ENCODE measurements at places on chromosomes 12 and 14.

GRCh38 chr14:89600950-89601826 is 184.2 kb upstream of the FOXN3 start:
- no peak for DNase-seq

DNA sequence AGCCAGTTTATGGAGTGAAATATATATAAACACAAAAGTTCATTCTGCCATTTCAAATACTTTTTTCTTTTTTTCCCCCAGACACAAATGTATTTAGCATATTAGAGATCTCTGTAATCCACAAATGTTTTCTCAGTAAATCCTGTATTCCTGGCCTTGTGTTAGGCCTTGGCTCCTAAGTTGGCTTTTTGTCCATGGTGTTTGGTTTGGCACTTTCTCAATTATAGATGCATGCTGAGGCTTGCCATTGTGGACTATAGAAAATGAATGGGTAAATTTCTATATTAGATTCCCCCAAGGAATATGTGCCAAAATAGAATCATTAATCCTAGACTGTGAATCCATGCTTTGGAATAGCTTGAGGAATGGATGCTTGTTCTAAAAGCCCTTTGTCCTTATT is 17.0 kb downstream of the RIC8B start:
- DNase-seq, result no peak

- DNase-seq, result no peak
These were observed 21.5 kb downstream of the ALDH2 start for GRCh38 chr12:111788178-111788654.

DNA sequence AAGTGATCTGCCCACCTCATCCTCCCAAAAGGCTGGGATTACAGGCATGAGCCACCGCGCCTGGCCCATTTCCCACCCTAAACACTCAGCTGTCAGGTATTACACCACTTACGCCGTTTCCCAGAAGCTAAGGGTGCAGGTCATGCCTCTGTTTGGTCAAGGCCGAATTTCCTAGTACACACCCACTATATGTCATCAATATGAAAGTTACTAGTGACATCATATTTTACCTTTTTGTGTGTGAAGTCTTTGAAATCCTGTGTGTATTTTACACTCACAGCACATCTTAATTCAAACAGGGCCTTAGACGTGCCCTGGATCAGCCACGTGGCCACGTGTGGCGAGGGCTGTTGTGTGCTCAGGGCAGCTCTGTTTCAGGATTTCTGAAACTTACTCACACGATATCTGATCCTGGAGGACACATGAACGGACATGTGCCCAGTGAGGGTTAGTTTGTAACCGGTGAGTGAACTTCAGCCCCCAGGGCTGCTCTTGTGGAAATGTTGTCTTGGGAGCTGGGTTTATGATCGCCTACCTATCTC is 51.8 kb downstream of the GLT1D1 start:
- no peak for DNase-seq

DNA sequence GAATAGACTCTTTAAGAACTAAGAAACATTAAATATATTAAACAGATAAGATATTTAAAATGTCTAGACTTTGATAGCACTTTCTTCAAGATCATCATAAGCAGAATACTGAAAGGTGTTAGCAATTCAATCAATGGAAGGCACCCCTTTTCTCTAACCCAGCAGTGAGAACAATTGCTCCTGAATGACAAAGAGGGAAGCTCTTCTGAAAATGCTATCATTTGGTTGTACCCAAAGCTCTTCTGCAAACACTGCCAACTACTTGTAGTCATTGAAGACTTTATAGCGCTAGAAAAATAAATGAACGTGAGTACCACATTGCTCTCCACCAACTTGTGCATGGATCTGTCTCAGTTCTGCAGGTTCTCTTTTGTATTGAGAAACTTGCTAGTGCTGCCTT is 62.2 kb upstream of the LMO3 start:
- DNase-seq, result no peak

- DNase-seq, result no peak
These were observed 284.8 kb upstream of the TBX3 start for GRCh38 chr12:114968727-114969126.

DNA sequence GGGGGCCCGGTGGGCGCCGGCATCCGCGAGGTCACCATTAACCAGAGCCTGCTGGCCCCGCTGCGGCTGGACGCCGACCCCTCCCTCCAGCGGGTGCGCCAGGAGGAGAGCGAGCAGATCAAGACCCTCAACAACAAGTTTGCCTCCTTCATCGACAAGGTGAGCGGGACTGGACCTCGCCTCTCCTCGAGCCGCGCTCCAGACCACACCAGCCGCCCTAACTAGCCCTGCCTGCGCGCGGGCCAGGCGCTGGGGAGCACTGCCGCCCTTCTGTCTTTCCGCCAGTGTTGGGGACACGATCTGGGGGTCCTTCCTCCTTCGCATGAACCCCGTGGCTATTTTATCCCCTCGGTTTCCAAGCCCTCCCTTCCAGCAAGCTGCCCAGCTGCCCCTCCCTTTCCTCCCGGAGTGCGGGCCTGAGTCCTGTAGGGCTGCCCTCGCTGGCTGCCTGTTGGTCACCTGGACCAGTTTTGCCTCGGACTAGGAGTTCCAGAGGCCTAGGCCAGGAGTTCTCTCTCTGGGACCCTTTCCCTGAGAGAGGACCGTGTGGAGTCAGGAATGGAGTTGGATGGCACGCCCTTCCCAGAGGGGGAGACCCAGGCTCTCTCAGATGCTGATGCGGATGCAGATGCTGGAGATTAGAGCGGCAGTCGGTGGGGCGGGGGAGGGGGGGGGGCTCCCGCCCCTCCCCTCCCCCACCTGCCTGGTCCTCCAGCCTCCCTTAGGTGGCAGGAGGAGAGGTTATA is 592 bp downstream of the KRT7 start:
- DNase-seq, result no peak

DNA sequence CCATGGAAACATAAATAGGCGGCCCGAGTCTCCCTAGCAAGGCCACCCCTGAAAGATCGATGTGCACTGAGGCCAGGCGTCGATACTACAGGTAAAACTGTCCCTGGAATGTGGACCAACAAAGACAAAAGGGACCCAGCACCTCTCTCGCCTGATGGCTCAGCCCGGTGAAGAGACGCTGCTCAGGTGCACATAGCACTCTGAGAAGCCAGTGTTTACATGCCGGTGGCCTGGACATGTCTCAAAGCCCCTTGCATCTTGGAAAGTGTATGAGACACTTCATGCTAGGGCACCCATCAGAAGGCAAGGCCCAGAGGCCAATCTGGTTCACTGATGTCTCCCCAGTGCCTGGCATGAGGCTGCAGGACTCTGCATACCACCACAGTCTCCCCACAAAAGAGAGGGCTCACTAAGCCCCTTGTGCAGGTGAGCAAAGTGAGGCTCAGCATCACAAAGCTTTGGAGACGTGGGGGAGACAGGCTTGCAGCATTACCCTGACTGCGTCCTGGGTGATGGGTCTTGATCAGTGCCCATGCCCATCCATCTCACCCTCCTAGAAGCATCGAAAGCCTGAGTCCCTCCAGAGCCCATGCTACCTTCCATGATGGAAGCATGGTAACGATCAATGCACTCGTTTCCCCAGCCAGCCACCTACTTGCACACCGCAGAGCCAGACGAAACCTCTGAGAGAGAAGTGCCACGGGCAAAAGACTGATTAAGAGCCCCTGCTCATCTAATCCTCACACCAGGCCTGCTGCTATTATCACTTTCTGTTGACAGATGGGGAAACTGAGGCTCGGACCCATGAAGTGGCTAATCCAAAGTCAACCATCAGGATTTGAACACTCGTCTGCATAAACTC is 16.1 kb downstream of the BCL11B start:
- DNase-seq, result no peak

DNA sequence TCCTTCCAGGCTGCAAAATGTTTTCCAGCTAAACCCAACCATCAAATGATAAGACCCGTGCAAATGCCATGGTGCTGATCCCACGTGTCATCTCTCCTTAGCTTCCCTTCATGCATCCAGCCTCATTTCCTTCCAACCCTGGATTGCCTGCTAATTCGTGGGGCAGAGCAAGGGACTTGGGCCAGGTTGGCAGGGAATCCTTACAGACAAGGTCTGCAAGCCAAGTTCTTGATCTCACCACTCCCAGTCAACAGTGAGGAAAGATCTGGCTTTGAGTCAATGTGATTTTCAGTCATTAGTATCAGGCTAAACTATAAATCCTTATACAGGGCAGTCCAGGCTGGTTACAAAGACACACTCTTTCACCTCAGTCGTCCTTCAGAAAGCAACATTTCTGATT is 150.9 kb downstream of the ANO2 start:
- DNase-seq, result no peak

DNA sequence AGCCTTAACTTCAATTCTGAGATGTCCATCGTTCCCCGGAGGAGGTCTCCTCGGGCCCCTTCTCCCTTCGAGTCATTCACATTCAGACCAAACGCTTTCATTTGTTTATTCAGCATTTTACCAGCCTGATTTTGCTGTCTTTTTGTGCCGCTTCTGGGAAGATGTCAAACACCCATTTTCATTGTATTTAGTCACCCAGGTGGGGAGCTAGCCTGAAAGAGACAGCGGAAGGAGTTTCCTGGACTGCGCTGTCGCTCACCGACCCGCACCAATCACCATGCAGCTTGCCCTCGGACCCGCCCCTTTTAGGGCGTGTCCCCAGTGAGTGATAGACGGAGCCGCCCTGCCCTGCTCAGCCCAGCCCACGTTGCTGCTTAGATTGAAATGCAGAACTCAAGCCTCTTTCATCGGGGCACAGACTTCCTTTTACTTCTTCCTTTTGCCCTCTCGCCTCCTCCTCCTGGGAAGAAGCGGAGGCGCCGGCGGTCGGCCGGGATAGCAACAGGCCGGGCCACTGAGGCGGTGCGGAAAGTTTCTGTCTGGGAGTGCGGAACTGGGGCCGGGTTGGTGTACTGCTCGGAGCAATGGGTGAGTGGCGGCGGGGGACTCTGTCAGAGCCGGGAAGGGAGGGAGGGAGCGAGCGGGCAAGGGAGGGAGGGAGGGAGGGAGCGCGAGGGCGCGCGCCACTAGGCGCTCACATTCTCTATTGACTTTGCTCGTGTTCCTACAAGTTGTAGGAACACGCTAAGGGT is at the start of gene PAX9:
Gene PAX9, plus strand, starts transcription at position 355 of the 752 bp plus-strand sequence. Its CDS starts 230 bp downstream, at position 585.
- DNase-seq, result peak; percentile 95

DNA sequence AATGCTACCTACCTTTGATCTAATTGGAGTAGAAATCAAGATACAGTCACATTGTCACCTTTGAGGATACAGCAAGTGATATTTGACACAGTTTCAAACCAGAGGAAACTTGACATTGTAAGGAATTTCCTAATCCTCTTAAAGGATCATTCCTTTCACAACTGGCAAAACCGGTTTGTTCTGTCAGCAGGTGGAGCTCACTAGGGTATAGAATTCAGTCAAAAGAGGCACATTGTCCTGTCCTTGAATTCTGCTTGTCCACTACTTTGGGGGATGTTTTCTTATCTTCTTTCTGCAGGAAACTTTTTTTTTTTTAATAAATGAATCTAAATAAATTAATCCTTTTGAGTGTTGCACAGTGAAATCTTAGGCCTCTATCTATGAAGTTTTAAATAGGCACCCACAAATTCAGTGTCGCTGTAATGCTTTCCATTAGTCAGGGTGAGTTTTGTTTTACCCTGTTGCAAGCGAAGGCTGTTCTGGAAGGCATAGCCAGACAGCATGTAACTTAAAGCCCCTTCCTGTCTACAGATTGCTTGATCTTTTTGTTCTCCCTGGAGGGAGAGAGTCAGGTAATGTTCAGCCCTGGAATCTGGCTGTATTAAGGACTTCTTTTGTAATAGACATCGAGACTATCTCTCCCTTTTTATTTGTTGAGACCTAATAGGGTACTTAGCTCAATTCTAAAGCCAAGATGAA is 285.0 kb upstream of the RGS6 start:
- DNase-seq, result no peak

DNA sequence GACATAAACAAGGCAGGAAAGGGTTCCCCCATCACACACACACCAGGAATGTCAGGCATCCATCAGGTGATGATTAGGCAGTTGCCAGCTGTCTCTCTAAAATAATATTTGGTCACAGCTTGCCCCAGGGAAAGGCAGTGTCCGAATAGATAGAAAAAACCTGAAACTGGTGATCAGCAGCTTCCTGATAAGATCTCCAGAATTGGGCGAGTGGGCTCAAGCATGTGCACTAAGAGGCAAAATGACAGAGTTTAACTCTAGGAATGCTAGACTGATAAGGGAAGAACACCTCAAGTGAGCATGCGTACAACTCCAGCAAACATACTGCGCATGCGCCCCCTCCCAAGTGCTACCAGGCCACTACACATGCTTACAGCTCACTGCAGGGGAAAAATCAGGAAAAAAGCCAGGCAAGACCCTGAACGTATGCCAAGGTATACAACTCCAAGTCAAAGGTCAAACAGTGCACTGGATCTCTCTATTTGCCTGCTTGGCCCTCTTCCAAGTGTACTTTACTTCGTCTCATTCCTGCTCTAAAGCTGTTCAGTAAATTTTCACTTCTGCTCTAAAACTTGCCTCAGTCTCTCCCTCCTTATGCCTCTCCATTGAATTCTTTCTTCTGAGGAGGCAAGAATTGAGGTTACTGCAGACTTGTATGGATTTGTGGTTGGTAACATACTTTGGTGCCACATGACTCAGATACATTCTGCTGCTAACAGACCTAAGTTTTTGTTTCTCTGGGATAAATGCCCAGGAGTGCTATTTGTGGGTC is 73.5 kb upstream of the VASH1 start:
- no peak for DNase-seq

GRCh38 chr12:49949866-49950265 is 671 bp upstream of the AQP2 start:
- DNase-seq, result no peak

GRCh38 chr14:90891326-90891725 is 75.1 kb upstream of the TTC7B start:
- no peak for DNase-seq

Measured in NCI-H1417 treated with DMSO at 0.1 percent for 48 hours (cell line).